ENCODE measurements at places on chromosomes 1 and 21. TPM values are rescaled to one million over a fixed set of nuclear protein-coding genes. Genes with fewer than 3 reads are reported as not detected.

Gene CD53
- total RNA-seq, result 2.7 TPM

Gene PGM1
- total RNA-seq, result 19.4 TPM

Gene UBASH3A
- total RNA-seq, result not detected

Gene MAGOH
- total RNA-seq, result 15.5 TPM

Gene SYT14
- 41.6 TPM for total RNA-seq

Gene KCNN3
- total RNA-seq, result 4.9 TPM

Gene DMBX1
- not detected for total RNA-seq

Gene RGSL1
- not detected for total RNA-seq

Gene CD164L2
- total RNA-seq, result not detected

Gene AMY1B
- total RNA-seq, result not detected

Gene S100A8
- total RNA-seq, result 7.1 TPM

Gene RIPPLY3
- under 0.01 TPM for total RNA-seq

Gene FCAMR
- not detected for total RNA-seq

Gene AMY1A
- total RNA-seq, result not detected

Gene MEX3A
- total RNA-seq, result 44.0 TPM

Gene TCEA3
- total RNA-seq, result 4.4 TPM

Gene ETV3L
- not detected for total RNA-seq

Gene FAM177B
- total RNA-seq, result not detected

Gene RGS8
- 11.3 TPM for total RNA-seq

Gene LRRC8D
- 23.8 TPM for total RNA-seq

Data from temporal lobe (tissue), 4 donors.